ENCODE measurements at places on chromosomes 16 and 17. TPM values are rescaled to one million over a fixed set of nuclear protein-coding genes. Genes with fewer than 3 reads are reported as not detected.

TPSB2 gene
- 0.46 TPM for total RNA-seq

CRYBA1 gene
- not detected for total RNA-seq

RNF43 gene
- total RNA-seq = 10.5 TPM

SGCA gene
- total RNA-seq = 18.2 TPM

SMPD3 gene
- 6.6 TPM for total RNA-seq

TAC4 gene
- not detected for total RNA-seq

KRT36 gene
- not detected for total RNA-seq

DNA sequence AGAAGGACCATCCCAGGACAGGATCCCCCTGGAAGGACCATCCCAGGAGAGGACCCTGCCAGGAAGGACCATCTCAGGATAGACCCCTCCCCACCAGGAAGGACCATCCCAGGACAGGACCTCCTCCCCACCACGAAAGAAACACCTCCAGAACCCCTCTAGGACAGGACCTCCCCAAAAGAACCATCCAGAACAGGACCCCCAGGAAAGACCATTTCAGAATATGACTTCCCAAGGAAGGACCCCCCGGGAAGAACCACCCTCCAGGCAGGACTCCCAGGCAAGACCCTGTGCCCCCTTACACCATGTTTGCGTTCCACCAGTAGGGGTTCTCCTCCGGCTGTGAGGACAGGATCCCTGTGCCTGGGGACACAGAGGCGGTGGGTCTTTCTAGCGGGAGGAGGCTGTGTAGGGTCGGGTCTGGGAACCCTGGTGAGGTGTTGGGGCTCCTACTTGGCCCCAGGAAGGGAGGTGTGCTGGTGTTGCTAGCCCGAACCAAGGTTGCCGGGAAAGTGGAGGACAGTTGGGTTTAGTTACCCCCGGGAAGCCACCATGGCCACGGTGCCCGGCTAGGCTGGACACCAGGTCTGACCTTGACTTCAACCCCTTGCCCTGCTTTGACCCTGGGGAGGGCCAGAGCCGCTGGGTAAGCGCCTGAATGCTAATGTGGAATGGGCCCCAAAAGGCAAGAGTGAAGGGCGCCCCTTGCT, 2.2 kb downstream of the NOTUM start:
- DNase-seq = no peak

DNA sequence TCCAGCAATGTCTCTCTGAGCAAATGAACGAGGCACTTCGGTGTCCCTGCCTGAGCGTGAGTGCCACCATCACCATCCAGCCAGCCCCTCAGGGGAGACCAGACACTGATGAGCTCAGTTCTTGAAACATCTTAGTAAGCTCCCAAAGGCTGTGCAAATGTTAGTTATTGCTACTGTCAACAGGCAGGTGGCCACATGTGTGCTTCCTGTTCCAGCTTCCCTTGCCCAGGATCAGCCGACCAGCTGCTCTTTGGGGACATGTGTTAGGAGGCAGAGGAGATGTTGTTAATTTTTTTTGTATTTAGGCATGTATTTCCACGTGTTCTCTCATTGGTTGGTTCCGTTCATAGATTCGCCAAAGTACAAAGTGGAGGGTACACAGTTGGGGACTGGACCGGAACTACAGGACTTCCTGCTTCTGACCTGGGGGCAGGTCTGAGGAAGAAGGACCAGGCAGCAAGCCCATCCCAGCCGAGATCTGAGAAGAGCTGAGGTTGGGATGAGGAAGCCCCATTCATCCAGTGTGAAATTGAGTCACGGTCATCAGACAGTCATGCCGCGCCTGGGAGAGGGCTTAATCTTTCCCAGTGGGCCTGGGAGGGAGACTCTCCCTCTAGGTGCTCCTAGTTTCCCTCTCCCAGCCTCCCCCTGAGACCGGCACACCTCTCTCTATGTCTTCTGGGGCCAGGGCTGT, 3.8 kb downstream of the TTYH2 start:
- no peak for DNase-seq

- DNase-seq = no peak
These were observed 11.9 kb downstream of the MCRIP1 start for GRCh38 chr17:81821147-81821546.

- no peak for DNase-seq
These were observed 183.9 kb upstream of the HSBP1 start for GRCh38 chr16:83623892-83624291.

GRCh38 chr17:50239937-50240336, 34.3 kb upstream of the TMEM92 start:
- no peak for DNase-seq

DNA sequence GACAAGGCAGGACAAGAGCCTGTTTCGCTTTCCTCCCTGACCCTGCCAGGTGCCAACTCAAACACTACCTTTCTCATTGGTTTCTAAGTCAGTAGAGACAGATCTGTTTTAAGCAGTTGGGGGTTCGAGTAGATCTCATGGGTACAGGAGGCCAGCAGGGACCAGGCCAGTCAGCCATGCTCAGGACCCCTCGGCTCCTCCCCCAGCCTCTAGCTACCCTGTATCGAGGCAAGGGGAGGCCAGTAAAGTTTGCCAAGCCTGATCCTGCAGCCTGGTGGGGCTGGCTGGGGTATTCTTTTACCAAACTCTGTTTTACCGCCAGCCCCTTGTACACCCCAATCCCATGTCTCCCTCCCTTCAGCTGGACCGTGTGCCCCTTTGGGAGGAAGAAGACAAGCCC, 26.6 kb downstream of the OR1D5 start:
- DNase-seq = no peak

- no peak for DNase-seq
These were observed 23.2 kb upstream of the SPNS2 start for GRCh38 chr17:4475463-4475862.

- no peak for DNase-seq
These were observed 15.1 kb upstream of the LASP1NB start for GRCh38 chr17:38910325-38910724.

GRCh38 chr16:28504707-28505404, 1.8 kb downstream of the IL27 start:
- DNase-seq = no peak

Measured in lung (tissue), 17 donors.